LoVo (cell line): ENCODE measurements at places on chromosomes 16 and 17.

DNA sequence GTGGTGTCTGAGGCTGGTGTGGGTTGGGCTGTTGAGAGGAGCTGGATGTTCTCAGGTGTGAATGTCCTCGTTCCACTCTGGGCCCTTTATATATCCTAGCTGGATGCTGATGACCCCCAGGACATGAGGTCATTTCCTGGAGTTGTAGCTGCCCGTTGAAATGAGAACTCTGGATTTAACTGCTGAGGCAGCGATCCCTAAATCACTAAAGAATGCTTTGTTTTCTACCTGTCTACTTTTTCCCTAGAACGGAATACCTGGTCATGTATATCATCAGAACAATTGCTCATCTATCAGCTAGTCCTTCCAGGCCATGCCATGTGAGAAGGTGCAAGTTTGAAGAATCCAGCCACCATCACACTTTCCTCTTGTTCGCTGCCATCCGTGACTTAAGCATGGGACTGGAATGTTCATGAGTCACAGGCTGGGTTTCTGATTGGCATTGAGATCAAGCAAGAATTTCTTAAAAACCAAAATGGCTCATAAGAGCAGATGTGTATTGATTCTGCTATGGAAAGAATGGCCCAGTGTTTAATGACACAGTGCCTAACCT is at the start of gene KRTAP2-3:
Gene KRTAP2-3 (minus strand): TSS at position 63 of the 553 bp plus-strand sequence. CDS start 64 bp downstream, outside the sequence.
- DNase-seq, result no peak

DNA sequence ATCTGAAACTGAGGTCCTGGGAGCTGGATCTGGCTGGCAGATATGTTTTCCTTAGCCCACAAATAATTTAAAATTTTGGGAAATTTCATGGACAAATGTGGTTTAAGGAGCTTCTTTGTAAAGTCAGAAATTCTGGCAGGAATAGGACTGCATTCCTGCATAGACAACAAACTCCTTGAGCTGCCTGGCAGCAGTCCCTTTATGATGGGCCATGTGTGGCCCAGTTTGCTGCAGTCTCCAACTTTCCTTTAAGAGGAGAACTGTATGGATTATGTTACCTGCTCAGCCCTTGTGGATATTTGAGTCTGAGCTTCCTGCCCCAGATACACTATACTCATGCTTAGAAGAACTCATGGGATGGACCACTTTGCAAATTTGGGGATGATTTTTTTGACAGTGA is 48.5 kb upstream of the HS3ST2 start:
- no peak for DNase-seq

- no peak for DNase-seq
Observed at GRCh38 chr16:84821728-84822689, 2.2 kb downstream of the CRISPLD2 start.

- DNase-seq, result no peak
Observed at GRCh38 chr17:60573236-60574051, 26.5 kb upstream of the PPM1D start.

- DNase-seq, result no peak
Observed at GRCh38 chr16:4609200-4610010, 5.3 kb downstream of the UBALD1 start.

GRCh38 chr17:13546851-13547250 is 54.9 kb downstream of the HS3ST3A1 start:
- DNase-seq, result no peak

DNA sequence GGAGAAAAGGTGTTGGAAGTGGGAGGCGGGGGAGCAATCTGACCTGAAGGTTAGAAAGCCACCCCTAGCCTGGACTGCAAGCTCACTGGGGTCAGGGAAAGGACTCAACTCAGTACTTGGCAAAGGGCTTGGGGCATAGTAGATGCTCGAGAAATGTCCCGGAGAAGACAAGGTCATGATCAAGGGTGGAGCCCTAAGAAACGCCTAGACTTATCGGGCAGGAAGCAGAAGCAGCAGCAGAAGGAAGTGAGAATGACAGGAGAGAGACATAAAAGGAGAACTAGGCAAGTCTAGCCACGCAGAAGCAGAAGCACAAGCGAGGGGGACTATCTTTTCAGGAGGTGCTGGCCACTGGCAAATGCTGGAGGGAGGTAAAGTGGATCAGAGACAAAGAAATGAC is 10.2 kb downstream of the COTL1 start:
- DNase-seq, result no peak

- DNase-seq, result no peak
Observed at GRCh38 chr17:17179371-17179827, 26.7 kb downstream of the PLD6 start.

DNA sequence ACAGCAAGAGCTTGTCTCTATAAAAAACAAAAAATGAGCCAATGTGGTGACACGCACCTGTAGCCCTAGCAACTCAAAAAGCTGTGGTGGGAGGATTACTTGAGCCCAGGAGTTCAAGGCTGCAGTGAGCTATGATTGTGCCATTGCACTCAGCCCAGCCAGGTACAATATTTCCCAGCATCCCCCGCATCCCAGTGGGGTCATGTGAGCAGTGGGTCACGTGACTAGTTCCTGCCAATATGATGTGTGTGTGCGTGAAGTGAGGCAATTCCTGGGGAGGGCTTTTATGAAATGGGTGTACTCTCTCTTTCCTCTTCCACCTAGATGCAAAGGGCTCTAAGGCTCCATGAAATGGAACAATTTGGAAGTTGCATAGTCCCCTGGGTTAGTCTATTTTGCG is 81.3 kb downstream of the GSG1L start:
- no peak for DNase-seq

DNA sequence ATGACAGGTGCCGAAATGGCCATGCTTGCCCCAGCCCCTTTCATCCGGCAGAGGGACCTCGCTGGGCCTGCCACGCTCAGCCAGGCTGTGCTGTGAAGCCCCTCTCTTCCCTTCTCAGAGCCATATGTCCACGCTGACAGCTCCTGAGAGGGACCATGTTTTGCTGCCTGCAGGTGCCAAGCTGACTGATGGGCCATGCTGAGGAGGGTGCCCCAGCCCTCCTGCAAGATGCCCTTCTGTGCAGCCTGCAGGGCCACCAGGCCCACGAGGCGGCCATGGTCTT is 33.1 kb upstream of the CDH15 start:
- no peak for DNase-seq

- DNase-seq, result no peak
Observed at GRCh38 chr17:71446645-71447437, 674.0 kb upstream of the SOX9 start.

GRCh38 chr16:66588981-66589713 is 9.9 kb downstream of the CMTM2 start:
- no peak for DNase-seq

- no peak for DNase-seq
Observed at GRCh38 chr17:31595076-31595475, 203.6 kb downstream of the RAB11FIP4 start.

GRCh38 chr16:54891346-54891745 is 39.3 kb upstream of the IRX5 start:
- DNase-seq, result no peak

DNA sequence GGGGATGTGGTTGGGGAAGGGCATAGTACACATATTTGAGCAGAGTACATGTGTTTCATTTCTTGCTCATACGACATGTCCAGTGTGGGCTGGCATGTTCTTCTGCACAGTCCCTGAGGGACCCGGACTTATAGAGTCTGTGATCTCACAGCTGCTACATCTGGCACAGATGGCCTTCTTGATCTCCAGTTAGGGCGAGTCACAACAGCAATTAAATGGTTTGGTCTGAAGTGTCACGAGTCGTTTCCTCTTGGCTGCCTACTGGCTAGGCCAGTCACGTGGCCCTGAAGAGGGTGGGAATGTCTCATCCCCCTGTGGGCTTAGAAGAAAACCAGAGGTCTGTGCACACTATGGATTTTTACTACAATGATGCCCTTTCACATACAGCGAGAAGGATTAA is 443.6 kb downstream of the WWOX start:
- no peak for DNase-seq

- DNase-seq, result no peak
Observed at GRCh38 chr17:50621574-50622031, 13.1 kb upstream of the ABCC3 start.

- no peak for DNase-seq
Observed at GRCh38 chr16:76329106-76329505, 51.9 kb downstream of the CNTNAP4 start.

DNA sequence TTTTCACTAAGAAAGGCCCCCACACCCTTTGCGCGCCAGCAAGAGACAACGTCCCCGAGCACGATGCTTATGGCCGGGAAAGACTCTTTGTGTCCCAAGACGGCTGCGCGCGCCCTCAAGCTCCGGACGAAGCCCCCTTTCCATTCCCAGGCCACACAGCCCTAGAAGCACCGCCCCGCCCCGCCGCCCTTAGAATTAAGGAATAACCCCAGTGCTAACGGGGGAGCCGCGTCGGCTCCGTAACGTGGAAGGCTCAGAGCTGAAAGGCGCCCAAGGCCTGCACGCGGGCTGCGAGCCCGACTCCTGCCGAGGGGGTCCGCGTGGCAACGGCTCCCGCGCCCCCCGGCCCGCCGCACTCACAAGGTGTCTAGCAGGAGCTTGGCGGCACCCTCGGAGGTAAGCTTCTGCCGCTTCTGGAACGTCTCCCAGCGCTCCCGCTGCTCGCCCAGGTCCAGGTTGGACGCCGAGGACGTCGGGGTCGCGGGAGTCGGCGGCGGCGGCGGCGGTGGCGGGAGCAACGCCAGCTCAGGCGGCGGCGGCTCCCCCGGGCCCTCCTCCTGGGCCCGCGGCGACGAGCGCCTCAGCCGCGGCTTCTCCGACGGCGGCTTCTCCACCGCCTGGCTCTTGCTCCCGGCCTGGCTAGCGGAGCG is 477 bp downstream of the CENPV start:
- DNase-seq, result no peak

- no peak for DNase-seq
Observed at GRCh38 chr16:55372792-55373488, 48.9 kb downstream of the IRX6 start.

DNA sequence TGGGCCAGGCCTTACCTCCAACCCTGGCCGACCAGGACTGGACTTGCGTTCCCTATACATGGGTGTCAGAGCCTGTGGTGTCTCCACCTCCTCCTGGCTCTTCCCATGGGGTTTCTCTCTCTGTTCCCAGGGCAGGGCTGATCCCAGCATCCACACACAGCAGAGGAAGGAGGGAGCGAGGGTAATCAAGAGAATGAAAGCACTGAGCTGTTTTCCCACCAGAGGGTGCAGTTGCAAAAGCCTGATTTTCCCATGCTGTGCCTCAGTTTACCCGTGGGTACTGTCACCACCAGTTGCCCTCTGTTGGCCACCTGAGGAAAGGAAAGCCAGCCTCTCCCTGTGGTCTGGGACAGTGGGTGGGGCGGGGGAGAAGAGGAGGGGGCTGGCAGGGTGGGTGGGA is 249.7 kb upstream of the GSE1 start:
- DNase-seq, result no peak

GRCh38 chr17:18314059-18314730 is 599 bp downstream of the TOP3A start:
- DNase-seq, result peak; percentile 6

DNA sequence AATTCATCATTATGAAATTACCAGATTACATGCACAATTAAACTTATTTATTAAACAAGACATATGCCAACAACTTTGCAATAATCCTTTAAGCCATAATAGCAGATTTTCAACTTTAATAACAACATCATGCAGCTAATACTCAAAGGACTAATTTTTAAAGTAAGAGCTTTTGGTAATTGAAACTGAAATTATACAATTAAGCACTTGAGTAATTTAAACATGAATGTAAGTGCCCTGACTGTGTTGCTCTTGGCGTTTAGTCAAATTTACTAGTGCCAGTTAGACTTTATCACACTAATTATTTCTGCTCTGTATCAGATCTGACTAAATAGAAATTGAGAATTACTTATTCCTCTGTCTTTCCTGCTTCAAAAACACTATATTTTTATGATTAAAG is 46.8 kb upstream of the PSMD7 start:
- DNase-seq, result no peak

- DNase-seq, result no peak
Observed at GRCh38 chr17:43905985-43906852, 1.1 kb downstream of the MPP2 start.

- DNase-seq, result peak; percentile 65
Observed at GRCh38 chr17:63405741-63406261, 40.3 kb downstream of the CYB561 start.

DNA sequence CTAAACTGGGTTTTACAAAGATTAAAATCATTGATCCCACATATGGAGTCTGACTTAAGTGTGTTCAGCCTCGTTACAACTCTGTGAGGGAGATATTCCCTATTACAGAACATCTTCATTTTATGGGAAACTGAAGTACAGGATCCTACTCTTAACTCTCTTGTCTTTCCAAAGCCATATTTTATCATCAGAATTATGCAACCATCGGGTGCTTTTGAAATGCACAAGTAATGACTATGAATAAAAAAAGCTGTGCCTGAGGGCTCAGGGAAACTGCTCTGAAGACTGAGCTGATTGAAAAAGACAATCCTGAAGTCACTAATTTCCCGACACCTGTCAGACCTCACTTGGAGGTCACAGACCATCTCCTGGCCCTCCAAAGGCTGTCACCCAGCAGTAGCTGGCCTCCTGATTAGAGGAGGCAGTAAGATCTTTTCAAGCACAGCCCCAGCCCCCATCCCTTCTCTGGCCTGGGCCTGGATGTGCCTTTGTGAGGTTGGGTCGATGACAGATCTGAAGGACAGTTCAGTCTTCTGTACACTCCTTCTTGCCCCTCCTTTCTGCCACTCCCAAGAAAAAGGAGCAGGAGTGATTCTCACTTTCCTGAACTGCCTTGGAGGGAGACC is 5.6 kb downstream of the AKAP1 start:
- no peak for DNase-seq

GRCh38 chr16:68517606-68518166 is 21.4 kb upstream of the ZFP90 start:
- DNase-seq, result no peak

GRCh38 chr17:41885733-41886132 is 20.5 kb upstream of the KLHL11 start:
- DNase-seq, result no peak

DNA sequence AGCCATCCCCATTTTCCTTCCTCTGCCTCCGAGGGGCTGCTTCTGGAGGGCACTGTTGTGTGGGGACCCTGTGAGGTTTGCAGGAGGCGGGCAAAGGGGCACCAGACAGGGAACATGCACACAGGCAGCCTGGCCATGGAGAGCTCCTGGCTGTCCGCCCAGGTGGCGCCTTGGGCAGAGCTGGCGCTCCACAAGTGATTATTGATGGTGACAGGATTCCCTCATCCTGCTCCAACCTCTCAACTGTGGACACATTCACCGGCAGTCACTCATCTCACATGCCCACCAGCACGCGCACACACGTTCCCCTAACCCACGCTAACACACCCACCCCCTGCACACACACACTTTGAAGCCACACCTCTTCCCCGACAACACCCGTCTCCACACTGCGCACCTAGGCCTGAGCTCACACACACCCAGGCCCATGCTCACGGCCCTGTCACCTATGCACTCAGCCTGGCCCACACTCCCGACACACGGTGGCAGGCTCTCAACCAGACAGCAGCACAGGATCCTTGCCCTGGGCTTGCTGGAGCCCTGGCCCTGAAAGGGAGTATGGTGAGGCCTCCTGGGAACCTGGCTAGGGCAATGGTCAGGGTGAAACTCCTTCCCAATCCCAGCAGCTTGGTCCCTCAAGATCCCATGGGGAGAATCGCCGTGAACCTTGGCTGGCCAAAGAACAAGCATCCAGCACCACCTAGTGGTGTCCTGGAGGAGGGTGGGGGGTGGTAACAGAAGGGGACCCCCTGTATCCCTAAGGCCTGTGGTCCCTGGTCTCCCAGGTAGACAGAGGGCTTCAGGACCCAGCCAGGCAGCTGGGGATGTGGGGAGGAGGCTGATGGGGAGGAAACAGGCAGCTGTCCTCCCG is 3.6 kb downstream of the PNMT start:
- no peak for DNase-seq
